Stimulated activated CD4-positive, alpha-beta T cell treated with anti-CD3 and anti-CD28 coated beads, Interleukin-12 subunit alpha, Interleukin-12 subunit beta, amount 100 ng/mL, for 48 hours (primary cell): ENCODE measurements at places on chromosomes 6 and 20.

DNA sequence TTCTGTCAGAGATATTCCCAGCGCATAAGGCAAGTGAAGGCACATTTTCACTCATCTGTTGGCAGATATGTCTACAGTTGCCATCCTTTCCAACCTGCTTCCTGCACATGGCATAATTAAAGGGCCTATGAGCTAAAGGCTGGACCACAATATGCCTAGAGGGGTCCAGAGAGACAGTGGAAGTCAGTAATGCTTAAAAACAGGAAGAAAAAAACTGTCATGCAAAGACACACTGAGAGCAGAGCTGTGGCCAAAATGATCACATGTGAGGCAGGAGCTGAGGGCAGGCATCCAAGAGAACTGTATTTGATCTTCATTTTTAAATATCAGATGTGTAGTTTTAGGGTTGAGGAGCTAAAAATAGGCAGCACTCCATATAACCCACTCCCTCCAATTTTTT is 125.0 kb upstream of the BACH2 start:
- no peak for DNase-seq

DNA sequence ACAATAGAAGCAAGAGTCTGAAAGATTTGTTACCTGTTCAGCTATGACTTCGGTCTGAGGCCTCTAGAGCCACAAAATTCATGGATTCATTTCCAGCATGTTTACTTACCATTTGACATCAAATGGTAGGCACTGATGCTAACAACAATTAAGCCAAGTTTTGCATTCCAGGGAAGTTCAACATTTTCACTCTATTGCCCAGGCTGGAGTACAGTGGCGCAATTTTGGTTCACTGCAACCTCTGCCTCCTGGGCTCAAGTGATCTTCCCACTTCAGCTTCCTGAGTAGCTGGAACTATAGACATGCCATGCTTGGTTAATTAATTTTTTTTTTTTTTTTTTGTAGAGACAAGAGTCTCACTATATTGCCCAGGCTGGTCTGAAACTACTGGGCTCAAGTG is 114.1 kb upstream of the SGK1 start:
- no peak for DNase-seq

DNA sequence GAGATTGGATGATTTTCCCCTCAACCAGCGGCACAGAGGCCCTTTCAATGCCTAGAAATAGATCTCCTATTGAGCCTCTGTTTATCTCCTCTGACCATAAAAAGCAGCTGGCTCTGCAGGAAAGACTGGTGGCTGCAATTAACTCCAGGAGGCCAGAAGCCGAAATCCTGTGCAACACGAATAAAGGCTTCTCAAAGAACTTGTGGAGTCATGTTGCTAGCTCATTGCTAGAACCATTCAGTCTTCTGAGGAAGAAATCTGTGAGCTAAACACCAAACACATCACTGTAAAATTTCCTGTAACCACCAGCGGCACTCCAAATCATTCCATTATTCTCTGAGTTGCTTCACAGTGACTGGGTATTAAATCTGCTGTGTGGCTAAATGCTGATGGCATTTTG is 49.1 kb upstream of the TPD52L1 start:
- no peak for DNase-seq

- DNase-seq, result no peak
Observed at GRCh38 chr6:72002415-72002814, 116.1 kb downstream of the RIMS1 start.

GRCh38 chr20:55961376-55962330 is 43.7 kb downstream of the CBLN4 start:
- no peak for DNase-seq
